ENCODE measurements at places on chromosomes 16 and 17.

- DNase-seq, result no peak
Observed at GRCh38 chr17:16072031-16072430, 72.4 kb downstream of the TTC19 start.

GRCh38 chr16:79554912-79555311 lies 45.6 kb downstream of the MAF start:
- DNase-seq, result no peak

GRCh38 chr16:12097523-12098428 lies 121.2 kb downstream of the SNX29 start:
- no peak for DNase-seq

GRCh38 chr17:71331754-71332325 lies 789.0 kb upstream of the SOX9 start:
- no peak for DNase-seq

DNA sequence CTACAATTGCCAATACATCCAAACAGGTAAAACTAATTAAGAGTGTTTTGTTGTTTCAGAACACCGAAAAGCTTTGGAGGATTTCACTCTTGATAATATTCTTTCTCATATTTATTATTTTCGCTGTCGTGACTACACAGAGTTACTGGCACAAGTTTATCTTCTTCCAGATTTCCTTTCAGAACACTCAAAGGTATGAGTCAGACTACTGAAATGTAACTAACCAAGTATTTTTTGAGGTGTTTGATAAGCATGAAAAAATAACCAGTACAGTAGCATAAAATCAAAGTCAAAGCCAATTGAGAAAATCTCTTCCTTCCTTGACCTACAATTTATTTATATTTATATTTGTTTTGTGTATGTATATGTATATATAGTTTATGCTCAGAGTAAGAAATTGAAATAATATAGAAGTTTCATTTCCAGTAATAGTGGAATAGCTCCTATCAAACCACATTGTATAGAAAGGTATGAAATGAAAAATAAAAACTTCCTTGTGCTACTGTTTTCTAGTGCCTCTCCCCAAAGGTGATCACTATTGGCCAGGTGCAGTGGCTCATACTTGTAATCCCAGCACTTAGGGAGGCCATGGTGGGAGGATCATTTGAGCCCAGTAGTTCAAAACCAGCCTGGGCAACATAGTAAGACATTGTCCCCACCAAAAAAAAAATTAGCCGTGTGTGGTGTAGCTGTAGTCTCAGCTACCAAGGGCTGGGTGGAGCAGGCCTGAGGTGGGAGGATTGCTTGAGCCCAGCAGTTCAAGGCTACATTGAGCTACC lies 10.9 kb downstream of the RAD51C start:
- DNase-seq, result no peak

GRCh38 chr17:37700881-37701280 lies 44.0 kb downstream of the HNF1B start:
- DNase-seq, result no peak

DNA sequence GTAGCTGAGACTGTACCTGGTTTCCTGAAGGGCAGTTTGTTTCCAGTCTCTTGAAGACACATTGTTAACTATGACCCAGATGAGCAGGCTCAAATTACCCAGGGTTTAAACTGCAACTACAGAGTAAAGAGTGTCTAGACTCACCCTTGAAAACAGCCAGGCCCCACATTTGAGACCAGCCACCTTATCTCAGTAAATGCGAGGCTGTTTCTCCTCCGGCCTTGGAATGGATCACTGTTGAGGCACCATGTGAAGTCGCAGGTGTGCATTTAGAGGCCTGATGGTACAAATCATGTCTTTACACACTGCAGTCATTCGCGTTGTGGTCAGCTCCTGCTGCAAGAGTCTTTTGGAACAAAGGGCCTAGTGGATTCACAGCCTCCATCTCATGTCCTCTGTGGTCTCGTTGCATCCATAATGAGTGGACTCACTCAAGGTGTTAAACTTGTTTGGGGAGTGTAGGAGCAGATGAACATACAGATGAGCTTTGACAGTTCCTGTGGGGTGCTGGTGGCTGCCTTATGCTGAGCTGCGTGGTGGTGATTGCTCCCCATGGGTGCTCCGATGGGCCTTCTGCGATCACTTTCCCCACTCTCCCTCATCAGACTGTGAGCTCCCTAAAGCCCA lies 18.5 kb upstream of the N4BP1 start:
- DNase-seq, result no peak

DNA sequence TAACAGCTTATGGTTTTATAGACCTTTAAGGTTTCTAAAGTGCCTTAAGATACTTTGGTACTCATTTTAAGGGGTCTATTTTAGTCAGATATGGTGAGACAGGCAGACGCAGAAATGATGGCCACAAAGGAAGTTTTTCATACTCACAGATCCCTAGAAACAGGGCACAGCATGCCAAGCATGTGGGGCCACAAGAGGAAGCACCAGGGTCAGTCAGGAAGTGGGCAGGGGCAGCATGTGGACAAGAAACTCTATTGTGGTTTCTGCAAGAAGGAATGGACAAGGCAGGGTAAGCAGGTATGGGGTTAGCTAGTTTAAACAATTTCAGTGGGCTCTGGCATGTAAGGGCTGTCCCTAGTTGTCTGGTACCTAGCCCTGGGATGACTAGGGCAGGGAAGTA lies 8.5 kb downstream of the EFCAB3 start:
- no peak for DNase-seq

- no peak for DNase-seq
Observed at GRCh38 chr17:72903522-72903921, 189.0 kb downstream of the SLC39A11 start.

- DNase-seq, result no peak
Observed at GRCh38 chr16:58417600-58417999, 25.3 kb downstream of the GINS3 start.

DNA sequence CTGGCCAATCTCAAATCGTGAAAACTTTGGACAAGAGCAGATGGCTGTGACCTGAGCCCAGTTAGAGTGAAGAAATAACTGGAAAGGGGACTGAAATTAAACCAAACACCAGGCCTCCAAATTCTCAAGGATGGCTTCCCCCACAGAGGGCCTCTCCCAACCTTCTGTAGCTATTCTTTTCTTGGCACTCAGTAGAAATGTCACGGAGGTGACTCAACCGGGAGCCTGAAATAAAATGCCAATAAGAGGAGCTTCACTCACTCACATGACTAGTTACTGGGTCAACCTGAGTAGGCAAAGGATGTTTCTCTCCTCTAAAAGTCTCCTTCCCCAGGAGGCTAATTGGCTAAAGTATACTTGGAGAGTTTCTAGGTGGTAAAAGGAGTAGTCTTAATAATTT lies 230.7 kb downstream of the MAF start:
- no peak for DNase-seq

DNA sequence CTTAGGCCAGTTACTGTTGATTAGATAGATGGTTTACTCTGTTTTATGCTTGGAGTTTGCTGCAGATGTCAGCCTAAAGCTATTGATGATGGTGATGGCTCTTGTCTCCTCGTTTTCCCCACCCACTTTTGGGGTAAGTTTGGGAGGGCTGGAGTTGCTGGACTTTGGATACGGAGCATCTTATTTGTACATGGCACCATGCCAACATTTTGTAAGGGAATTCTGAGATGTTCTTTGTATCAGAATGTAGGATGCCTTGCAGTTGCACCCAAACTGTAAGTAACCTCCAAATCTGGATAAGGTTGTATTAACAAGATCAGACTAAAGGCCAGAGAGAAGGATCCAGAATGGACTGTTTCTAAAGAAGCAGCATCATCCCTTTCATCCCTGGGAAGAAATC lies 551.9 kb upstream of the ZFHX3 start:
- no peak for DNase-seq

GRCh38 chr17:33864758-33865229 lies 390.3 kb upstream of the CCL2 start:
- DNase-seq, result no peak

DNA sequence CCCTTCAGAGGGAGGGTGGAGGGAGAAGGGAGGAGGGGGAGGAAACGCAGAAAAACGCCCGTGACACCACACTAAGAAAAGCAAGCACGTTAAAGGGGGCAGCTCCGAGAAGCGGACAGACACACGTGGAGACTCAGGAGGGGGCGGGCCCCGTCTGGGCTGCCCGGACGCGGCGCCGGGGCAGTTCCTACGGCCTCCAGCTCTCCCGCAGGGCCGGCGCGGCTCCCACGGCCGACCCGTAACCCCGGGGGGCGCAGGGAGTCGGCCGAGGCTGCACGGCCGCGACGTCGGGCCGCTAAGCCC lies 362 bp downstream of the KLHDC4 start:
- DNase-seq, result peak; percentile 6

DNA sequence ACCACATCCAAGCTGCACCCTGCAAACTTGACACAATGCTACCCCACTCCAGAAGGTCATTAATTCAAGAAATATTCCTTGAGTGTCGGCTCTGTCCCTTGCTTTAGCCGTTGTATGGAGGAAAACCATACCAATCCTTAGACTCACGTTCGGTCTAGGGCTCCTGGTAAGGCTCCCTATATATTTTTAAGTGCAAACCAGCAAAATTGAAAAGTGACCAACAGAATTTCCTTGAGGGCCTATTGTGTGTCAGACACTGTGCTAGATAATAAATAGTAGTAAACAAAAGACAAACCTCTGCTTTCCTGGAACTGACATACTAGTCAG lies 390 bp upstream of the BBS2 start:
- no peak for DNase-seq

Measured in suppressor macrophage treated with lipopolysaccharide for 4 hours (primary cell).